Fibroblast of skin of scalp (primary cell): ENCODE measurements at places on chromosomes 16 and 17.

DNA sequence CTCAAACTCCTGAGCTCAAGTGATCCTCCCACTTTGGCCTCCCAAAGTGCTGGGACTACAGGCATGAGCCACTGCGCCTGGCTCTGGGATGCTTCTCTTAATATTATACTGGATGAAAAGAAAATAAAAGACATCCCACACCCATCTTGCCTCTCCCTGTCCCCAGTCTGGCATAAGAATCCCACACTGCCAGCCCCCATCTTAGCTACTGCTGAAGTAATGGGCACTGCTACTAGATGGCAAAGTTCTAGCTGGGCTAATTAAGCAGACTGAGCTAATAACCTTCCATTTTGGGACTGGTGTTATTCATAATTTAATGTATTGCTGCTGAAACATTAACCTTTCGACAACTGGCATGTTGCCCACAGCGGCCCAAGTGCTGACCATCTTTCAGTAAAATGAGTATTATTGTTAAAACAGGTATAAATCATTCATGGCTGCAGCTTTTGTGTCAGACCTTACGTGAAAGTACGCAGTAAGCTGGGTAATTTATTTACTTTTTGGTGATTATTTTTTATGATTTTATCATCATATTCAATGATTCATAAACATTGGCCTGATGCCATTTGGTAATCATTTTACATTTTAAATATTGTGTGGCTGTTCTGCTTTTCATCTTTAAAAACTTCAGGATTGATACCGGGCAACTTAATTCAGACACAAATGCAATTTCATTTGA, 47.4 kb upstream of the ZFHX3 start:
- no peak for DNase-seq

DNA sequence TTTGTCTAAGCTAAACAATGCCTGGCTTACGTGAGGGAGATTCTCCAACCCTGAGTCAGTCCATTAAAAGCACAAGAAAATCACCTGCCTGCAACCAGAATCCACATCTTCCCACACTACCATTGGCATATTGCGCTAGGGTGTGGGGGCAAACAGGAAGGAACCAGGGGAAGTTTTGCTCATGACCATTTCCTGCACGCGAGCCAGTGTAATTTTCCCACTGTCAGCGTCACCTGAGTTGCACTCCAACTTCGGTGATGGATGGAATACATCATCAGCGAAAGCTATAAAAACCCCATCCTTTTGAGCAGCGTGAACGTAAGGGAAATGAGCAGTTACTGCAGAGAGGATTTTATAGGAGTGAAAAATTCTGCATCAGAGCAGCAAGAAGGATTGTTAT, 167.9 kb upstream of the NOL11 start:
- no peak for DNase-seq

GRCh38 chr17:7843536-7844291, 9.7 kb downstream of the KDM6B start:
- peak; percentile 84 for DNase-seq

- no peak for DNase-seq
These were observed 41.1 kb downstream of the MARVELD3 start for GRCh38 chr16:71666928-71667707.

DNA sequence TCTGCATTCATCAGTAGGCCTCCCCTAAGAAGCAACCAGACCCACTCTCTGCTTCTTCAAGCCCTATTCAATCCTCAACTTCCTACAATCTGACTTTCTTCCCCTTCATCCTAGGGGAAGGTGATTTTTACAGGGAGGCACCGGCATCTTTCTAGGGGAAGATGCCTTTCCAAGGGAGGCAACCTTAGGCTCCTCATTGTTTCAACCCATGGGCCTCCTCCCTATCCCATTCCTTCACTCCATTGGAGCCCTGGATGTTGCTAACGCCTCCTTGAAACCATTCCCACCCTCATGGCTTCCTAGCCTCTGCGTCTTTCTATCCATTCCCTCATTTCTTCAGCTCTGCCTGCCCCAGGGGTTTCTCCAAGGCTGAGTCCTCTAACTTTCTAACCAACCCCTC, 2.7 kb upstream of the CUEDC1 start:
- DNase-seq, result no peak

DNA sequence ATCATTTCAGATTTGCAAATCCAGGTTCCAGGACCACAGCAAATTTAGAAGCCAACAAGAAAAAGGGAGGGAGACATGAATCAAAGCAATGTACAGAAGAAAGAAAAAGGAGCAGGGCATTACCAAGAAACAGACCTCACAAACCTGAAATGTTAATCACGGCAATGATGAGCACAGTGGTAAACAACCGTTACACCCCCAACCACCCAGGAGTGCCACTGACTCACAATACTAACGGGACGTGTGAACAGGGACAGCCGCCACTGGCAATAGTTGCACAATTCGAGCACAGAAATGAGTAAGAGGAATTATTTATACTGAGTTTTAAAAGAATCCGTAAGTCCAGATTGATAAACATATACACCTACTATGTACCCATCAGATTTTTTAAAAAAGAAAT, 13.8 kb downstream of the USP22 start:
- DNase-seq, result peak; percentile 76

- no peak for DNase-seq
These were observed 104.5 kb downstream of the CRLF3 start for GRCh38 chr17:30720013-30720471.

- DNase-seq, result no peak
These were observed 27.8 kb downstream of the KNOP1 start for GRCh38 chr16:19690196-19690595.

GRCh38 chr17:72021417-72022041, 99.3 kb upstream of the SOX9 start:
- no peak for DNase-seq

- no peak for DNase-seq
These were observed 23.5 kb upstream of the ITGB4 start for GRCh38 chr17:75697651-75698291.

DNA sequence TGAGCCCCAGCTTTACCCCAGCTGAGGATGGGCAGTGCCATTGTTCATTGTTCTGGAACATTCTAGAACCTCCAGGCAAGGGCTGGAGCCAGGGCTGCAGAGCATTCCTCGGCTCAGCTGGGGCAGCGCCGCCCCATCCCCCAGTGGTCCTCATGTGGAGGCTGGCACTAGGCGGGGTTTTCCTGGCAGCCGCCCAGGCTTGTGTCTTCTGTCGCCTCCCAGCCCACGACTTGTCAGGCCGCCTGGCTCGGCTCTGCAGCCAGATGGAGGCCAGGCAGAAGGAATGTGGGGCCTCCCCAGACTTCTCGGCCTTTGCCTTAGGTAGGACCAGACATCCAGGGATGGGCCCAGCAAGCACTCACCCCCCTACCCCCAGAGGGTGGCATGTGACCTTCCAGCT, at the start of gene TMEM95:
TSS of gene TMEM95 (plus strand) at position 104 of the 400 bp plus-strand sequence. CDS start at position 153, 49 bp downstream.
- DNase-seq, result peak; percentile 66

DNA sequence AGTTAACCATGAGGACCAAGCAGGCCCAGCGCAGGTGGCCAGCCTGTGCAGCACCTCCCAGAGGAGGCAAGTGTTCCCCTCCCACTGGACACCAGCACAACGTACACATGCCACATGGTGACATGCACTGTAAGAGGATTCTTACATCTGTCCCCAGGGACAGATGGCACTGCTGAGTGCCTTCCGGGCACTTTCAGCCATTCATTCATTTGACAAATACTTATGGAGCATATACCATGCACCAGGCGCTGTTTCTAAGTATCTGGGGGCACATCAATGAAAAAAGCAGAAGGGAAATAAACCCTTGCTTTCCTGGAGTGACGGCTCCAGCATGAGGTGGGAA, 79.6 kb downstream of the GAS7 start:
- no peak for DNase-seq

GRCh38 chr17:62761884-62762283, 46.2 kb downstream of the MARCHF10 start:
- no peak for DNase-seq
